Left colon (tissue), 2 donors: ENCODE measurements at places on chromosomes 4 and X. TPM values are rescaled to one million over a fixed set of nuclear protein-coding genes. Genes with fewer than 3 reads are reported as not detected.

DNA sequence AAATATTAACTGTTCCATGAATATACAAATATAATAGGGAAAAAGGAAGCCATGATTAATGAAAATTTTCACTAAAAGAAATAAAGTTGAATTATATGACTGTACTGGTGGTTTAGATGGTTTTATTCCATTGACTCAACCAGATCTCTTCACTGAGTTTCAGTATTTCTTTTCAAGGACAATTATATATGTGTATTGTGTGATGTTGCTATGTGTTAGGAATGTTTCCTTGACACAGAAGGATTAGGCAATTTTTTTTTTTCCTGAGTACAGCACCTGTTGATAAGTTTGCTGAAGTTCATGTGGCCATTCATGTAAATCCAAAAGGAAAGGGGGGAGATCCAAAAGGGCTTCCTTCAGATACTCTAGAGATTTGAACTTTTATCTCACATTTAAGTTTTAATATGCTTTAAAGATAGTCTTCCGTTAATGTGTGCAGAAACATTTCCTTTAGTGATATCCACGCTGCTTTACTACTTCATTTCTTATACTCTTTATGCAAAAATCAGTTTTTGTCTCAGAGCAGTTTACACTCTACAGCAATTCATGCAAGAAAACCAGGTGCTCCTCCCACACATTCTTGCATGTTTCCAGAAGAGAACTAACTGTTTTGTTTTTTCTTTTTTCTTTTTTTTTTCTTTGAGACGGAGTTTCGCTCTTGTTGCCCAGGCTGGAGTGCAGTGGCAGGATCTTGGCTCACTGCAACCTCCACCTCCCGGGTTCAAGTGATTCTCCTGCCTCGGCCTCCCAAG is 249.1 kb downstream of the RPA4 start:
- DNase-seq, result no peak

DNA sequence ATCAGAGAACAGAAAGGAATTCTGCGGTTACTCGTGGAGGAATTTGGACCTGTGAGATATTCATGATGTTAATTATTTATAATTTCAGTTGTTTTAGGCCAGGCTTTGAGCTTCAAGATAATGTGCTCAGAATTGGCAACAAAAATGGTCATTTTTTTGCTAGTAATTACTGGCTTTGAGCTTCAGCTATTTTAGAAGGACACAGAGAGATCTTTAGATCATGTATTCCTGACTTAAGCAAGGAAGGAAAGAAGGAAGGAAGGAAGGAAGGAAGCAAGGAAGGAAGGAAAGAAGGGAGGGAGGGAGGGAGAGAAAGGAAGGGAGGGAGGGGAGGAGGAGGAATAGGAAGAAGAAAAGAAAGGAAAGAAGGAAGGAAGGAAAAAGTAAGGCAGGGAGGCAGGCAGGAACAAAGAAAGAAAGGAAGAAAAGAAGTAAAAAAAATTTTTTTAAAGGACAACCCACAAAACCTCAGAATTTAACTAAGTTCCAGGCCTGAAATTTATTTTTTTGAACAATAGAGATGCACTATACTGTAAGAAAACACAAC is 277.9 kb upstream of the KLF3 start:
- no peak for DNase-seq

- DNase-seq, result no peak
These were observed 77.0 kb downstream of the ATP8A1 start for GRCh38 chr4:42579903-42580302.

DNA sequence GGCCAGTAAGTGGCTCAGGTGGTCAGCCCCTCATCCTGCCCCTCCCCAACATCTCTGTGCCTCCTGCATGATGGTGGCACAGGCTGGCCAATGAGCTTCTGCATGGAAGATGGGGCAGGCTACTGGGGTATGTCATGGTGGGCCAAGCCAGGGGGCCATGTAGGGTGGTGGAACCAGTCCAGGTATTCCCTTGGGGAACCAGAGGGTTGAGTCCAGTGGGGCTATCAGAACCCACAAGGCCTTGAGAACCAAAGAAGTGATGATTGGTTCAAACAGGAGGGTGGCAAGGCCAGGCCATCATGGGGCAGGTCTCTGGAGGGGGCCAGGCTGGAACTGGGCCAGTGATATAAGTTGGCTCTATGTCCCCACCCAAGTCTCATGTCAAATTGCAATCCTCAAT is 18.8 kb upstream of the PPP2R2C start:
- no peak for DNase-seq

The CYBB gene
- 8.8 TPM for total RNA-seq

The PWWP3B gene
- total RNA-seq, result 0.25 TPM

The BEX2 gene
- 5.1 TPM for total RNA-seq

- no peak for DNase-seq
These were observed 624.8 kb upstream of the ADGRL3 start for GRCh38 chr4:60575336-60575735.

The CSN1S1 gene
- total RNA-seq, result not detected

The LEF1 gene
- 1.4 TPM for total RNA-seq

The FAM133A gene
- total RNA-seq, result not detected

GRCh38 chr4:139528377-139529005 is 27.5 kb downstream of the SETD7 start:
- DNase-seq, result peak; percentile 47

The CENPE gene
- 2.2 TPM for total RNA-seq

The PPM1K gene
- total RNA-seq, result 4.7 TPM

The BTC gene
- total RNA-seq, result 2.9 TPM

DNA sequence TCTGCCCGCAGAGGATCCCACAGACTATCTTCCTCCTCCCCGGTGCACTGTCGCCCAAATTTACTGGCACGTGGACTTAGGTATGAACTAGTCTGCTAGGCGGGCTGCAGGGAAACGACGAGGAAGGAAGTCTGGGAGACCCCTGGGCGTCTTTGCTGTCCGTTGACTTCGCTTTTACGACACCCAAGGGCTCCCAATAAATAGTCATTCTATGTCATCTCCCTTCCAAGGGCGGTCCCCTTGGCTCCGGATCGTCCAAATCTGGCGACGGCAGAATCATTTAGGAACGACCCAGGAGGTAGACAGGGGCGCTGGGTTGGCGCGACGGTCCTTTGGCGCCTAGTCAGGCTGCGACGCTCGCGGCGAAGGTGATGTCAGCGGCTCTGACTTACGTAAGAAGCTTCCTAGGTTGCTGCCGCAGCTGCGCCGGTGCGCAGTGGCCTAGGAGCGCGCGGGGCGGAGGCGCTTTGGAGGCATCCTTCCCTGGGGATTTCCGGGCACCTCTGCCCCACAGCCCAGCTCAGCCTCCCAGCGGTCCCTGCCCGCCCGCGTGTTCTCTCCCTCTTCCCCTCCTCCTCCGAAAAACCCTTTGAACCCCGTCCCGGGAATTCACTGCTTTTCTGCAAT is 2.2 kb downstream of the NHS start:
- peak; percentile 51 for DNase-seq

The BMP3 gene
- 48.7 TPM for total RNA-seq

DNA sequence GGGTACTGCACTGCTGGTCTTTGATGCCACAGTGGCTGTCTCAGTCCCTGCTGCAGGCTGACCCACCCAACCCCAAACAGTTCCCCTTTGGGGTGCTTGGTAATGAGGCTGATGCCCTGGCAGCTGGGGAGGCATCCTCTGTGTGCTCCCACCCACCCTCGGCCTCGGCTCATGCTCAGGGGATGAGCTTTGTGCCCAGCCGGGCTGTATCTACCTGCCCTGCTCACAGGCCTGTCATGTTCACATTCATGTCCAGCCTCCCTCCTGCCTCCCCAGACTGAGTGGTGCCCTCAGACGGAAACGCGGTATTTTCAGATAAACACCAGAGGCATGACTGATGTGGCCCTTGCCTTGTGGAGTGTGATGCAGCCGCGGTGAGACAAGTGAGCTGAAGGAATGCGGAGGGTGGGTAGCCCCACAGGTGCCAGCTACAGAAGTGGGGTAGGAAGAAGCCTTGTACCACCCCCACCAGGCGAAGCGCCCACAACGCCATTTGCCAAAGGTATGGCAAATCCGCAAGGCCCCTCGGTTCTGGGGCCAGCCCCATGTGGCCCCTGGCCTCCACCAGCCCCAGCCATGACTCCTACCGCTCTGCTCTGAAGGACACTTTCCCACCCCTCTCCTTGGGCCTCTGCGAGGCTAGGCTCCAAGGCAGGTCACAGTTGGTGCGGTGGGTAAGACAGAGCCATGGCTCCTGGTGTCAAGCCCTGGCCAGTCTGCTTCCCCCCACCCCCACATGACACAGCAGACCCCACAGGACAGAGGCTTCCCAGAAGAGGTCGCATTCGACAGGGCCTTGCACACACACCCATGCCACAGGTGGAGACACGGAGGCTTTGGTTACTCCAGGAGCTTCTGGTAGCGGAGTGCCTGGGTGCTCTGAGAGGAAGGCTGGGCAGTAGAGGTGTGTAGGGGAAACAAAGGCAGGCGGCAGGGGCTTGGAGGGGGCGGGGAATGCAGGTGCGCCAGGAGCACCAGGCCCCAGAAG is 1.8 kb upstream of the RENBP start:
- DNase-seq, result no peak

- no peak for DNase-seq
These were observed 127.8 kb downstream of the PHKA2 start for GRCh38 chrX:18855919-18856644.

GRCh38 chr4:3372933-3373465 is 68.8 kb upstream of the HGFAC start:
- DNase-seq, result peak; percentile 64

The FGFR3 gene
- total RNA-seq, result 46.5 TPM

DNA sequence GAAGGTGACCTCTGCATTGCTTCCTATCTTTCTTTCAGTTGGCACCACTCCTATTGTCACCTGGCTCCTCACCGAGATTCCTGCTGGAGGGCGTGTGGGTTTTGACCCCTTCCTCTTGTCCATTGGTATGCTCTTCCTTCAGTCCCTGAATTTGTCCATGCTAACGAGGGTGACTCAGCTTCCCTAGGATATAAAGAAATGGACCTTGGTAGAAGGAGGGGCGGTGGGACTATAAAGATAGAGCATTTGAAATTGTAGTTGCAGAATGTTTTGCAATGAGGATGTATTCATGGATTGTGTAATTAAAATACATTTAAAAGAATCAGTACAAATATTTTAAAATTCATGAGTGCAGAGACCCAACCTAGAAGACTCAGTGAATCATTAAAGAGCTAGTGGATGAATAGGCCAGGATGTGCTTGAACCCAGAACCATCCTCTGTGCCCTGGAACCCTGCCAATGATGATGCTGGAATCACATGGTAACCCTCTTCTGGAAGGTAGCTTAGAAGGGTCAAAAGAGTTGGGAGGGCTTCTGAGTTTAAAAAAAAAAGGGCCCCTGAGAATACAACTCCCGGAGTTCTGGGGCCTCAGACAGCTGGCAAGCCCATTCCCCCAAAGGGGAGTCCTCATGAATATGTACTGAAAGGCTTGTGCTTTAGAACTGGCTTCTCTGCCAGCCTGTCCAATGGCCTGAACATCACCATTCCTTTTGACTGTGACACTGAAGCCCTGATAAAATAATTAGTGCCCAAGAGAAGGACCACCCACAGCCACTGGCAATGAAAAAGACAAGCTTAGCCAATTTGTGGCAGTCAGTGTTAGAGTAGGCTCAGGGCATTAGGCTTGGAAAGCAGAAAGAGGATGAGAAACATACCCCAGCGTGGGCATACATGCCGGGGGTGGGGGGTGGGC is 8.0 kb downstream of the XPNPEP2 start:
- no peak for DNase-seq
